ENCODE measurements at places on chromosomes 7 and 10.

GRCh38 chr10:909831-910230 is 21.7 kb downstream of the LARP4B start:
- no peak for DNase-seq

GRCh38 chr10:129365767-129366402 is 101.2 kb upstream of the MGMT start:
- no peak for DNase-seq

GRCh38 chr10:46282842-46283574 is 3.8 kb upstream of the ANTXRL start:
- DNase-seq: peak; percentile 57

DNA sequence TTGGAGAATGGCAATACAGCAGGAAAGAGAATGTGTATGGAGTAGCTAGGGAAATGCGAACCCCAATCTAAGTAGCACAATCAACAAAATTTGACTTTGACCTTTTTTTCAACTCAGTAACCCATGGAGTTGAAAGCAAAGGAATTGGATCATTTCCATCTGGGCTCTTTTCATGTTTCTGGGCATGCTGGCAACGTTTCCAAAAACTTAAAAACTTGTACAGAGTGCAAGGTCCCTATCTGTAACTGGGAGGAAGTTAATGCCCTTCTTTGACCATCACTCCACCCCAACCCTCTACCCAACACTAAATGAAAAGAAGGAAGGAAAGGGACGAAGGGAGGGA is 1.3 kb upstream of the HIBADH start:
- no peak for DNase-seq

DNA sequence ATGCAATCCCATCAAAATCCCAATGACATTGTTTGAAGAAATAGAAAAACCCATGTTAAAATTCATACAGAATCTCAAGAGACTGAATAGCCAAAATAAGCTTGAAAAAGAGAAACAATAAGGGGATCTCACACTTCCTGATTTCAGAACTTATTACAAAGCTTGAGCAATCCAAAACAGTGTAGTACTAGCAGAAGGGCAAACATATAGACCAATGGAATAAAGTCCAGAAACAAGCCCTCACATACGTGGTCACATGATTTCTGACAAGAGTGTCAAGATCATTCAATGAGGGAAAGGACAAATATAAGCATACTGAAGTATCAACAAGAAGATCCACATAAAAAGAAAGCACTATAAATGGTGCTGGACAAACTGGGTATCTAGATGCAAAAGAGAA is 31.9 kb downstream of the MICU1 start:
- no peak for DNase-seq

- no peak for DNase-seq
Measured at GRCh38 chr10:77925410-77925794, 1.2 kb downstream of the DLG5 start.

DNA sequence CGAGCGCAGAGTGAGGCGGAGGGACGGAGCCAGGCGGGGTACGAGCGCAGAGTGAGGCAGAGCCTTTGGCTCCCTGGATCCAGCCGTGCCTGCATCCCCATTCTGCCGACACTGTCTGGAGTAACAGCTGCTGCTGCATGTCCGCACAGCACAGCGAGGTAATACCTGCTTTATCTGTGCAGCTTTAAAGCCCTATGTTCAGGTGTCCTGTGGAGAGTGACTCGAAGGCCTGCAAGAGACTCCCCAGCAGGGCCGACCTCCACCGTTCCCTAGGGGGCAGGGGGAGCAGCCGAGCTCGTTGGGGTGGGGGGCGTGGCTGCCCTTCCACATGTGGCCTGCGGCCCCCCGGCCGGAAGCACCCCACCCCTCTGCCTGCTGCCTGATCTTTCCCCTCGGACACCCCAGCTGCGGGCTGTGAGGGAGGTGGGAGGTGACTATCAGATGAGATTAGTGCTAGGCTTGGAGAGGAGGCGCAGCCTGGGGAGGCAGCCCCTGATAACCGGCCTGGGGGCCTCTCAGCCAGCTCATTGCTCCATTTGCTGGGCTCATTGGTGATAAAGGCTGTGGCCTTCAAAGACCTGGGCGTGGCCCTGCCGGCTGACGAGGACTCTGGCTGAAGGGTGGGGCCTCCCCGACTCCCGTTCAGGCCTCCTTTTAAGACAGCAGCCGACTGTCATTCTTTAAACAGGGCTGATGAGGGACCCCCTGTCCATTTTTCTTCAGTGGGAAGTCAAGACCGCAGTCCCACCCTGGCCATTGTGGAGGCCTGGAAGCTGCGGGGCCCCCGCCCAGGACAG is 8.0 kb downstream of the VENTX start:
- DNase-seq: no peak

- DNase-seq: no peak
Measured at GRCh38 chr10:86254526-86255174, 111.9 kb downstream of the GRID1 start.

DNA sequence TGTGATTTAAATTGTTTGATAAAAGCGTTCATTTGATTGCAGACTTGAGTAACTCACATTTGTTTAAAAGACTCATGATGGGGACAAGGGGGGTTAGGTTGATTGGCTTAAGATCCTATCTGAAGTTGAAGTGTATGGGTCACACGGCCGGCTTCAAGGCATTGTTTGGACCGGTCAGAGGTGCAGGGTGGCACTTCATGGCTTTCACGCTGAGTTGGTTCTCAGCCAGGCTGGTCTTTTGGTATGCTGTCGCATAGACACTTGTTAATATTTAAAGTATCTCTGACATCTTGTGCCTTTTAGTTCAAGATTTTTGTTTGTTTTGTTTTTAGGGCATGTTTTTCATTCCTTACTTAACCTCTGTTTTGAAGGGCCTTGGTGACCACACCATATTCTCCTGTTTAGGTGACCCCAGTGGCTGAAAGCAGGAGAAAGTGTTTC is 58.1 kb downstream of the CCNY start:
- no peak for DNase-seq

- no peak for DNase-seq
Measured at GRCh38 chr7:7884855-7885254, 83.7 kb upstream of the GLCCI1 start.

DNA sequence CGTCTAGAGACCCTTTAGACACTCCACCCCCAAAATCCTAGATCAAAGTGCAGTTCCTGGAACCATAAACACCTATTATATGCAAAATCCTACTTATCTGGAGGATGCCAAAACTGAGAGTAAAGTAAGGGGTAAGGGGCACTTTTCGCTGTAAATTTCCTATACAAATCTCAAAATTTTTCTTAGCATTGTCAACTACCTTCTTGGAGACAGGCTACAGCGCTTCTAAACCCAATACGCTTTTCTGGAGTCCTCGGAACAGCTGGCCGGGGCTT is 10.4 kb downstream of the TWIST1 start:
- no peak for DNase-seq

DNA sequence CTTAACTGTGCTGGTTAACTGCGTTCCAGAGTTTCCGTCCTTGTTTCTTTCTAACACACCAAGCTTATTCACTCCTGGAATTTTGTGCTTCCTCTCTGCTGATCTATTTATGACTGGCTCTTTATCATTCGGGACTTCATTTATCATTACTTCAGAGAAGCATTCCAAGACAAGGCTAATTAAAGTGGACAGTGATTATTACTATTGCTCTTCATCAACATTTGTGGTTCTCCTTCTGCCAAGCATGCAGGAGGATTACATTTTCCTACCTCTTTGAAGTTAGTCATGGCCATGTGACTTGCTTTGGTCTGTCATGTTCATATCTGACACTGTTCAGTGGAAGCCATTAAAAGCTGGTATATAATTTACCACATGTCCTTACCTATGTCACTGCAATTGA is 172.4 kb upstream of the AGR3 start:
- DNase-seq: no peak

- no peak for DNase-seq
Measured at GRCh38 chr7:21429786-21430574, 2.1 kb downstream of the SP4 start.

GRCh38 chr10:10294881-10295529 is 722.7 kb upstream of the CELF2 start:
- no peak for DNase-seq

GRCh38 chr7:1100834-1101562 is 13.1 kb downstream of the GPER1 start:
- DNase-seq: no peak

DNA sequence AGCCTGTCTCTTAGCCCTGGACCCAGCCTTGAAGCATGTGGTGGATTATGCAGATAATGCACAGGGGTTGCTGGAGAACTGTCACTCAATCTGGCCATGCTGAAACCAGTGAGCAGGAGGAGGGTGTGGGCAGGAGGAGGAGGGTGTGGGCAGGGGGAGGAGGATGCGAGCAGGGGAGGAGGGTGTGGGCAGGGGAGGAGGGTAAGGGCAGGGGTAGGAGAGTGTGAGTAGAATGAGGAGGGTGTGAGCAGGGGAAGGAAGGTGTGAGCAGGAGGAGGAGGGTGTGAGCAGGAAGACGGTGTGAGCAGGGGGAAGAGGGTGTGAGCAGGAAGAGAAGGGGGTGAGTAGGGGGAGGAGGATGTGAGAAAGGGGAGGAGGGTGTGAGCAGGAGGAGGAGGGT is 18.8 kb downstream of the CAMK2B start:
- DNase-seq: no peak

GRCh38 chr10:61965703-61966395 is 64.3 kb downstream of the ARID5B start:
- DNase-seq: no peak

GRCh38 chr7:107014387-107015023 is 30.0 kb upstream of the PRKAR2B start:
- no peak for DNase-seq

DNA sequence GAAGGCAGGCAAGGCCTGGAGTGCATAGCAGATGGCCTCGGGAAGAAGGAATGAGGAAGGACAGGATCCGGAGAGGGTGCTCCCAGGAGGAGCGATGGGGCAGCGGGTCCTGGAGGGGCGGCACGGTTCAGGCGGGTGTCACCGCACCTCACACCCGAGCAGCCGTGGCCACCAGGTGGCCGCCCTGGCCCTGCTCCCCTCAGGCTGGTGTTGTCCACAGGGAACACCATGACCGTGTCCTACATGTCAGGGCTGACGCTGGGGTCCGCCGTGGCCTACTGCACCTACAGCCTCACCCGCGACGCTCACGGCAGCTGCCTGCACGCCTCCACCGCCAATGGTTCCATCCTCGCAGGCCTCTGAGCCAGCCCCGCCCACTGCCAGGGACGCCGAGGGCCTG is 19.8 kb downstream of the SLC29A4 start:
- no peak for DNase-seq

GRCh38 chr7:34059136-34059828 is 153.9 kb downstream of the BMPER start:
- DNase-seq: no peak

DNA sequence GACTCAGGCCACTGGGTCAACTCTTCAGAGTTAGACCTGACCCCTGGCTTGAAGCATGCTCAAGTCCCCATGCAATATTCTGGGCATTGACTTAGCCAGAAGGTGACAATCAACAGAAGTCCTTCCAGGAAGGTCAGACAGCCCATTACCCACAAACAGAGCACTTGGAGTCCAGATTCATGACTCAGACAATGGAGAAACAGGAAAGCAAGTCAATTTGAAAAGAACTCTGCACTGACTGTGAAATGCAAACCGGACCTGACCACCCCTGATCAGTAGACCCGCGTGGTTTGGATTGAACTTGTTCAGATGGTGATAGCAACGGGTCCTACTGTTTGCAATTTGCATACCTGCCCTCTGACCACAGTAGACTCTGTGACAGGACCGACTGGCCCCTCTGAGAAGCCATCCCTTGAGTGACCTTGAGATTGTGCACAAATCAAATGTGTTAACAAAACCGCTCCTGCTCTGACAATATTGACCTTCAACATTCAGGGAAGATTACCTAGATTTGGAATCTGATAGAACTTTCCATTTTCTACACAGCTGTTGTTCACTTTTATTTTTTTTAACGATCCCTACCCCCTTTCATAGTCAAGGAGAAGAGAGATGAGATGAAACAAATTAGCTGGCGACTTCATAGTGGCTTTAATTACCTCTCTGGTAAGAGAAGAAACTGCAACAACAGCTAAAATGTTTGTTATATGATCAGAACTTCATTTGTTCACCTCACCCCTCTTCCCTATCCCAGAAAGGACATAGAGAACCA is 138.7 kb downstream of the NRP1 start:
- DNase-seq: no peak

Measured in effector memory CD8-positive, alpha-beta T cell (primary cell).